ENCODE measurements at places on chromosomes 3 and 15.
A peak's percentile ranks its signal among the peaks of the same experiment; 100 is the strongest.

GRCh38 chr3:151839313-151839631 lies 25.4 kb downstream of the AADAC start:
- no peak for DNase-seq

- peak; percentile 77 for DNase-seq
Observed at GRCh38 chr15:88623061-88623460, 1.9 kb downstream of the AEN start.

DNA sequence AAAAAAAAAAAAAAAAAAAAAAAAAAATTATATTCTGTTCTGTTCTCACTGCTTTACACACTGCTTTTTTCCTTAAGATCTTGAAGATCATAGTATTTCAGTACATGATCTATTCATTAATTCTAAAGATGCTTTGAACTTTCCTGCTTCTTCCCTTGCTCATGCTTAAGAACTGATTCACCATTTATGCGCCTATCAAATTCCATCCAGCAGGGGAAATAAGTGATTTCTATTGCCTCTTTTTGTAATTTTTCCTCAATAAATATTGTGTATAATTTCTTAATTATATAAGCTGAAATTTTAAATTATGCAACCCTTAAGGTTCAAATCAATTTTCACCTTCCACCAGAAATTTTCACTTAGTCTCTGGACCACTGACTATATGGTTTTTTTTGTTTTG lies 10.6 kb downstream of the DENND6A start:
- no peak for DNase-seq

DNA sequence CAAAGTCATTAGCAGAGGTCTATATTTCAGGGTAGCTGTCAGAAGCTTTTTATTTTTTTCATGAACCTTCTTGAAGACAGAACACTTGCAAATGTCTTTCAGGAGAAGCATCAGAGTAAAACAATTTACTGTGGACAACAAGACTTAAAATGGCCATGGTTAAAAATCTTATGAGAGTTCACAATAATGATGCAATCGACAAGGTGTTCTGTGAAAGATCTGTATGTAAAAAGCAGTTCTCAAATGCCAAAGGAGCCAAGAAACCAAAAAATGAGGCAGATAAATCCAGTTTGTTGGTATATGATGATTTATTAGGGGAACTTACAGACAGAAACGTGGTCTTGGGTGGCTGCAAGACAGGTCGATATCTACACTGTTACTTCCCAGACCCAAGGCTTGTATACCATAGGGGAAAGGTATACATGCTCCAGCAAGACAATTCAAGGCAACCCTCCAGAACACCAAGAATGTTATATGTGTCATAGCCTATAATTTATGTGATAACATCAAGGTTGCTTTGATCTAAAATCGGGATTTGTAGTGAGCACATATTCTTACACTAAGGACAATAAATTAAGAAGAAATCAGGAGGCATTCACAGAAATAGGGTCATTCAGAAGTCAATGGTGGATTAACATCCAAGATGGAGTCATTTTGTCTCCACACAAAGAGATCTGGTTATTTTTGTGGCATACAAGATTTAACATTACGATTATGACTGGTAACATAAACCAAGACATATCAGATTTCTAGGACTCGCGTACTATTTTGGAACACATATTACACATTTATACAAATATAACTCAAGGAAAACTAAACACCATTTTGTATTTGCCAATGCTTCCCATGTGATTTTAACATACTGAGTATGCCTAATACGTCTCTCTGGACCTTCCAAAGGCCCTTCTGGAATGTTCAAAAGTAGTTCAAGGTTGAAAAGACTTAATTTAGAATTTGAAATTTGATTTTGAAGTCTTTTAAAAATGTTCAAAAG lies 316.4 kb downstream of the THSD4 start:
- DNase-seq, result no peak

DNA sequence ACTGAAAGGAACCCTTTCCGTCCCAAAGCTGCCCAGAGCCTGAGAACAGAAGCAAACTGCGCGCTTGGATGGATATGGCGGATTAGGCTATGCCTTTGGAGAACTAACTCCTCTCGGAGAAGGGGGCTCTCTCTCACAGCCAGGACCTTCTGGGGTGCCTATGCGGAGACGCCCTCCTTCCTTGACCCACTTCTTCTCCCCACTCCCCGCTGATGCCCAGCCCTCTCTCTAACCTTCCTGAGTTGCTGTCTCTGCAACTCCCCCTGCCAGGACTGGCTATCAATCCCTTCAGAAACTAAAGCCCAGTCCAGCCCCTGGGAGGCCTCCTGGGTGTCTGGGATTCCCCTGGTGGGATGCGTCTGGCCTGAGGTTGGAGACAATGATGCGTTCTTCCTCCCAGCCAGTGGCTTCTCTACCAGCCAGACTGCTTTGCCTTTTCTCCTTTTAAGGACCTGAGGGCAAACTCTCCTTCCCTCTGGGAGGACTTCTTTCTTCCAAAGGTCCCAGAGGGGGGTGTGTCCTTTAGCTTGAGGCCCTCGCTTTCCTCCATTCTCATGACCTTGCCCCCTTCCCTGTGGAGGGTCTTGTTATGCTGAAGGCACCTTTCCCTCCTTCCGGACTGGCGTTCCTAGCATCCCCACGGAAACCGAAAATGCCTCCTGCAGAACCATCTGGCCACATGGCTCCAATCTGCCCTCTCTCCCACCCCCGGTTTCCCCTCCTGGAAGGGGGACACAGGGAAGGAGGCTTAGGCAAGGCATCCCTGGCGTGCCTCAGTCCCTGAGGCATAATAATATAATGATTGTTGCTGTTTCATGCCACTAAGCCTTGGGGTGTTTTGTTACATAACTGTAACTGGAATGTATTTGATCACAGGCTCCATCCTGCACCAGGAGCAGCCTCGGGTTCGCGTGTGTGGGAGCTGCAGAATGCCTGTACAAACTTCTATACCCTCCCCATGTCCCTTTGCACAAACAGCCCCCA lies 63.4 kb upstream of the C15orf39 start:
- no peak for DNase-seq

DNA sequence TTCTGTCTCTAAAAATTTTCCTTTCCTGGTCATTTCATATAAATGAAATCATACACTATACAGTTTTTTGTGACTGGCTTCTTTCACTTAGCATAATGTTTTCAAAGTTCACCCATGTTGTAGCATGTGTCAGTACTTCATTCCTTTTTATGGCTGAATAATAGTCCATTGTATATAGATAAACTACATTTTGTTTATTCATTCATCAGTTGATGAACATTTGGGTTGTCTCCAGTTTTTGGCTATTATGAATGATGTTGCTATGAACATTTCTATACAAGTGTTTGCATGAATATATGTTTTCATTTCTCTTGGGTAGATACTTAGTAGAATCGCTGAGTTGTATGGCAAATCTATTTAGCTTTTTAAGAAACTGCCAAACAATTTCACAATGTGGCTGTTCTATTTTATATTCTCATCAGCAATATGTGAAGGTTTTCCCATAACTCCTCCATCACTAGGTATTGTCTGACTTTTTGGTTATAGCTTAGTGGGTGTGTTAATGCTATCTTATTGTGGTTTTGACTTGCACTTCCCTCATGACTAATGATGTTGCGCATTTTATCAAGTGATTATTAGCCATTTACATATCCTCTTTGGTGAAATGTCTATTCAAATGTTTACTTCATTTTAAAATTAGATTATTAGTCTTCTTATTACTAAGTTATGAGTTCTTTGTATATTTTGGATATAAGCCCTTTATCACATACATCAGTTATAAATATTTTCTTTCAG lies 21.7 kb upstream of the AP4E1 start:
- no peak for DNase-seq
